8988T (cell line): ENCODE measurements at places on chromosomes 2 and 18.

DNA sequence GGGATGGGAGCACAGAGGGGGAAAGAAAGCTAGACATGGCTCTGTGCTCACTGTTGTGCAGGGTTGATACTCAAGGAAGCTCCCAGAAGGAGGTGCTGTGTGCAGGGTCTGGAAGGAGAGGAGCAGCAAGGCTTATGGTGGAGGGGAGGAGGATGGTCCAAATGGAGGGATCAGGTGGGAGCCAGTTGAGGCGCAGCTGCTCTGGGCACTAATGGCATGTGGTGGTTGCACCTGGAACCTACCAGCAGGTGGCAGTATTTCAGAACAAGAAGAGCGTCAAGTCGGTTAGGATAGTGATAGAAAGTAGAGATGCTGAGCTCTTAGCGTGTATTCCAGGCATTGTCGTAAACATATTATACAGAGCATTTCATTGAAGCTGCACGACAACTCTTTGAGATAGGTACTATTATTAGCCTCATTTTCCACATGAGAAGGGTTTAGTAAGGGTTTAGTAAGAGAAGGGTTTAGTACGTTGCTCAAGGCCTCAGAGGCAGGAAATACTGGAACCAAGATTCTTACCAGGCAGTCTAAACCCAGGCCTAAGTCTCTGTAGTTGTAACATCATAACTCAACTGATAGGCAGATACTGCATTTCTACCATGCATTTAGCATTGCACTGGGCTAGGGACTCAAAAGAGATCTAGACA, 223.7 kb downstream of the CYP26B1 start:
- peak; percentile 66 for DNase-seq

DNA sequence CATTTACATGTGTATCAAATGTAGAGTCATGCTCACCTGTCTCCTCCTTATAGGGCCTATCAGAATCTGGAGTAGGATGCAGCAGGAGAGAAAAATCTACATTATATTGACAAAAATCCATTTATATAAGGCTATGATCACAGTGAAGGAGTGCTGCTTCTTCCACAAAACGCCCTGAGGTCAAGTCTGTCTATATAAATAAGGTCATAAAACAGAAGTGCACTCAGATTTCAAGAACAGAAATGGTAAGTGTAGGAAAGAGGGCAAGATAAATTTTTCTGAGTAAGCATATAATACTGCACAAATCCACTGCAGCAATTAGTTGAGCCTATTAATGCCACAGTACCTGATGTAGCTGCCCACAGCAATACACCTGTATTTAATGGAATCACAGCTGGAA, 51.8 kb downstream of the COL5A2 start:
- no peak for DNase-seq

DNA sequence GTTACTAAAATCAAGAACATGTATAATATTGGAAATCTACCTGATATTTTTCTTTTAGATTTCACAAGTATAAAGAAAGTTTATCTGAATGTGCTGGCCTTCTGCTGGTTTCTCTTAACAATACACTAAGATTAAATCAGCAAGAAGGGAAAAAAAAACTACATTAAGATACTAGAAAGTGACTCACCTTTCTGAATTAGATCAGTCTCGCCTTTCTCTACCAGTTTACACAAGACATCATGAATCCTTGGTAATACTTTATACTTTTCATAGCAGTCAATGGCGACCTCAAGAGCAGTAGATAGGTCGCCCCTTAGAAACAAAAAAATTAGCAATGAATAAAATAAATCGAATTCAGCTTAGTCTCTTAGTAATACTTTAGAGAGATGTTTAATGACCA, 61.2 kb downstream of the LRPPRC start:
- no peak for DNase-seq

DNA sequence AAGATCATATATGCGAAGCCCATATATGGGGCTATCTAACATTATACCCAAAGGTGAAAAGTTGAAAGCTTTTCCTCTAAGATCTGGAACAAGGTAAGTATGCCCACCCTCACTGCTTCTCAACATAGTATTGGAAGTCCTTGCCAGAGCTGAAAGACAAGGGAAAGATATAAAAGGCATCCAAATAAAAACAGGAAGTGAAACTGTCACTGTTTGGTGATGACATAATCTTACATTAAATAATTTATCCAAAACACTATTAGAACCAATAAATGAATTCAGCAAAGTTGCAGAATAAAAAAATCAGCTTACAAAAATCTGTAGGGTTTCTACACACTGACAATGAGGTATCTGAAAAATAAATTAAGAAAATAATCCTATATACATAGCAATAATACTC, 205.8 kb downstream of the INSIG2 start:
- DNase-seq, result no peak

DNA sequence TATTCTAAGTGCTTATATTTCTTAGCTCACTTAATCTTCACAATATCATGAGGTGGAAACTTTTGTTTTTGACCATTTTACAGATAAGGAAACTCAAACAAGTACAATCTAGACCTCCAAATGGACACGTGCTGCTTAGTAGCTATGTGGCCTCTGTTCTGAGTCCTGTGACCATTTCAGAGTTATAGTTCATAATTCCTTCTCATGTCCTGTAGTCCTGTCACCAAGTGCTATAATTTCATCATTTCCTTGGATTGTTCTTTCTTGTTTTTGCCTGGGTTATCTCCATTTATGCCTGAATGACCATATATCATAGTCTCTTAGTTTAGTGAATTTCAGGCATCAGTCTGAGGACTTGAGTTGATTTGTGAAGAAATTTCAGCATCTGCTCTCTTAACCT, 91.7 kb downstream of the NUP35 start:
- DNase-seq, result no peak

DNA sequence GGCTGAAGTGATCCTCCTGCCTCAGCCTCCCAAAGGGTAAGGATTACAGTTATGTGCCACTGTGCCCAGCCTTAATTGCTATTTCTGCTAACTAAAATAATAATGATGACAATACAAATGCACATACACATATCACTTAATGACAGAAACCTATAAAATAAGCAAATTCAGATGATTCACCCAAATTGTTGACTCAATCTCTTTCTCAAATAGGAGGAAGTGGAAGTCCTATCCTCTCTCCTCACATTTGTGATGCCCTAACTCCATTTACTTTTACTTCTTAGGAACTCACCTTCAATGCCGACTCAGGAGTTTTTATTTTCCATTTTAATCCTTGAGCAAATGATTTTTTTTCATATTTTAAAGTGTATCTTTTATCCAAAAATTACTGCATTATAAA, 24.5 kb upstream of the RAPH1 start:
- DNase-seq, result no peak

GRCh38 chr2:43324259-43325106, 98.1 kb upstream of the ZFP36L2 start:
- DNase-seq, result no peak

- DNase-seq, result no peak
Measured at GRCh38 chr2:12259493-12259892, 457.2 kb upstream of the TRIB2 start.

GRCh38 chr2:134232868-134233727, 20.8 kb upstream of the MGAT5 start:
- no peak for DNase-seq

DNA sequence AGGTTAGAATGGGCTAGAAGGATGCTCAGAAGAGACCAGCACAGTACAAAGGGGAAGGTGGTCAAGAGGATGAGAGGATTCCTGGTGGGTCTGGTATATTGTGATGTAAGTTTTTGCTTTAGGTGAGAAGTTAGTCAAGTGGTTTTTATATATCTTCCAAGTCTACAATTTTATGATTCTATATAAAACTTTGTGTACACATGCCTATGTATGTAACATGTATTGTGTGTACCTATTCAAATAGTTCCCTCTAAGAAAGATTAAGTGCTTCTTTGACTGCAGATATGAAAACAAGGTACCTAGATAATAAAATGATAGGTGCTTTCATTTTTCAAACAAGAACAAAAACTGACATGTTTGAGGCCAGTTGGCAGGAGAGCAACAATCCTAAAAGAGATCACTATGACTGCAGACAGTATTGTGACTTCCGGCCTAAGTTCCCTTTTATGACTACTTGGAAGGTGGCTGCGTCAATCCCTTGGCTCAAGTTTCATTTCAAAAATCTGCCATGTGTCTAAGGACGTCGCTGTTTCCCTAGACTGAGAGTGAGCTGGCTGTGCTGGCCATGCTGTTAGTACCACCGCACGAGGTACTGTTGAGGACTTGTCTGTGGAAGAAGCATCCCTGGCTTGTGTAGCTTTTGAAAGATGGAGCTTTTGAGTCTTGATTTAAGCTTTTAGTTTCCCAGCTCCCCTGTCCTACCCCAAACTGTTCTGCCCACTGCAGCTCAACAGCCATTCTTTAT, 123.1 kb downstream of the PRPF40A start:
- no peak for DNase-seq

GRCh38 chr18:8480506-8481328, 128.5 kb upstream of the RAB12 start:
- DNase-seq, result peak; percentile 48

DNA sequence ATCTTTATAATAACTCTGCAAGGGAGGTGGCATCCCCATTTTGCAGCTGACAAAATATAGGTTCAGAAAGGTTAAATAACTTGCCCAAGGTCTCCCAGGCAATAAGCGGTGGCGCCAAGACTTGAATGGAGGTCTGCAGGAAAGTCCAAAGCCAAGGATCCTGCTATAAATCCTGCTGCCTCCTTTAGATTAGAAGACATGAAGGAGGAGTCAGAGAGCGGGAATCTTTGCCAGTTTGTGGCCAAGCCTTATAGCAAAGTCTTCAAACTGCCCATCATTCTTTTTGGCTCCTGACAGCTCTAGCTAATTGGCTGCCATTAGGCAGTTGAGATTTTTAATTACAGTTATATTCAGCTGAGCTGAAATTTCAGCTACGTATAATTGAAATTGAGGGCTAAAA, 114.3 kb downstream of the C1D start:
- DNase-seq, result no peak

DNA sequence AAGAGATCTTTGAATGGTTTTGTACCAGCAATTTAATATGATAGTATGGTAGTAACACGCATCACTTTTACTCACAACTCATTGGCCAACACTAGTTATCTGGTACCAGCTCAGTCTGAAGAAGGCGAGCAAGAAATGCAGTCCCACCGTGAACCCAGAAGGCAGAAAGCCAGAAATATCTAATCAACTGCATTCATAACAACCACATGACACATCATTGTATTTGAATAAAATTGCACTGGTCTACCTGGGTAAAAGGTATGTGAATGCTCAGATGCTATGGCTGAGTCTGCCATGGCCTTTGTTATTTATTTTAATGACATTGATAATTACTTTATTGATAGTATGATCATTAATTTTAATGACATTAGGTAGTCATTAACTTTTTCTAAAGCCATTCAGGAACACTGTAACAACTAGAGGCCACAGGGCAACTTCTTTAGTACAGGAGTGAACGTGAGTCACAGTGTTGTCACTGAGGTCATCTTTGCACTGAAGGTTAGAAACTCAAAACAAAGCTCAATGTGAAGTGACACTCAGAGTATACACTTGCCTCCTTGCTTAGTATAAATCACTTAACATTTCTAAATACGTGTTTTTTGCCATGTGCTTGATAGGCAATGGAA, 475.6 kb upstream of the TNP1 start:
- no peak for DNase-seq

DNA sequence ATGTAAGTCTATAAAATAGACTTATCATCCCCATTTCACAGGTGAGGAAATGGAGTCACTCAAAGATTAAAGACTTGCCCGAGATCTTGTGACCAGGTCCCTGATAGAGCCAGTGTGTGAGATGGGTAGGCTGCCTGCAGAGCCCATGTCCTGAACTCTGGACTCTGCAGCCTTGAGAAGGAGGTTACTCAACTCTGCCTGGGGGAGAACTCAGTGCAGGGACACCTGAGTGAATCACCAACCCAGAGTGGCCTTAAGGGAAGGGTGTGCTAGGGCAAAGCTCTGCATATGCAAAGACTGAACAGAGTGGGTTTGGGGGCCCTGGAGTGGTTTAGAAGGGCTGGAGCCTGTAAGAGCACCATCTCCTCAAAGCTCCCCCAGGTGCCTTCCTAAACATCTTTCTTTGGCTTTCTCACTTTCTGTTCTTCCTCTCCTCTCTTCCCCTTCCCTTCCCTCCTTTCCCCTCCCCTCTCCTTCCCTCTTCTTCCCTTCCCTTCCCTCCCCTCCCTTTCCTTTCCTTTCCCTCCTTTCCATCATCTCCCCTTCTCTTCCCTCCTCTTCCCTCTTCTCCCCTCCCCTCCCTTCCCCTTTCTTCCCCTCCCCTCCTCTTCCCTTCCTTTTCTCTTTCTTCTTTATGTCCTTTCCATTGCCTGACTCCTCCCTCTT, 67.6 kb downstream of the CELF4 start:
- no peak for DNase-seq

DNA sequence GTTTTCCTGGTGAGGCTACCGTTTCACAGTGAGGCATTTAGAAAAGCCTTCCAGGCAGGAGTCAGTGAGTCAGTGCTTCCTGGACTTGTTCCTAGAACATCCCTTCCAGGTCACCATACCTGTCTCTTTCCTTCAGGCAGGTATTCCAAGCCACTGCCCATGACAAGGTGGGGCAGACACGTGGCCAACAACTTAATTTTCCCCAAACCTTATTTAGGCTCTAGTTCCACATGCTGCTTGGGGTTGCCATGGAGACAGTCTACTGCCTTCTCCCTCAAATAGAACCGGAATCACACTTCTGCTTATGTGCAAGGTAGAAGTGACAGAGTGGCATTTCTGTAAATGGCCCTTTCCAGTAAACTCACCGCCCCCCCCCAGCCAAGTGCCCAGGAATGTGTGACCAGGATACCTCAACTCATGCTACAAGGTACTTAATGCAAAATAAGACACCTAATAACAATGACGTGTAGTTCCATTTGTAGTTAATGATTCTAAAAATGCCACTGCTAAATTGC, 258.3 kb downstream of the PRKCE start:
- DNase-seq, result no peak

DNA sequence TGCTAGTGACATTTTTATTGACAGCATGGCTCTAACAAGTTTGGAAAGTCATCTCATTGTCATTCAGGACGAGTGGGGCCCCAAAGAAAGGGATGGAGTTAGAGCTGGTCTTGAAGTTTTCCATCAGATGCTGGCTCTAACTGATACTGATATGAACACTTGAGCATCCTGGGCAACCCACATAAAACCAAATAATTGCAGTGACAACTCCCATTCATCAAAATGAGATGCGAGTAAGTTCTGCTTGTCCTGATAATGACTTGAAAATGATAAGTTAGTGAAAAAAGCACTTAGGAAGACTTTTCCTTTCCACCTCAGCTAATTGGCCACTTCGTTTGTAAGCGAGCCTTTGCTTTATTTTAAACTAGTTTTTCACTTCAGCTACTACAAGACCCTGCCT, 147.6 kb downstream of the SP3 start:
- no peak for DNase-seq

DNA sequence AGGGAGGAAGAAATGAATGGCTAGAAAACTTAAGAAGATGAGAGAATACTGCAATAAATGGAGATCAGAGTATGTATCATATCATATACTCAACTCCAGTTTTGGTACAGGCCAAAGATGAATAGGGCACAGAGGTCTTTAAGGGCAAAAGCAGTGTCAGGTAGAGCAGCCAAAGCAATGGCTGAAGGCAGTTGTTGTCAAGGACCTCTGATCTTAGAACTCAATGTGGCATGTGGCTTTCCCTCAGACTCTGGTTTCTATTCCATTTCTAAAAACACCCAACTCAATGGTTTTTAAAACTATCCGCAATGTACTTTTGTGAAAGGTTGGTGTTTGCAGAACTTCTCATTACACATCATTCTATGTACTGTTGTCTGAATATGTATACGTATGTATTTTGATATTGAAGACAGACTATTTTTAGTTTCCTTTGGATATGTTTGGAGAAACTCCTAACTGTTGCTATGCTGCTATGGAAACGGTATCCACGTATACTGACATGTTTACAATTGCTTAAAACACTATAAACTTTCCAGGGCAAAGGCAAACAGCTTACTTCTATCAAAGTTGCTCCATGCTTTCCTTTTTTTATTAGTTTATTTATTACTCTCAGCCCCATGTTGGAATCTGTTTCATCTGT, 58.1 kb upstream of the PELI1 start:
- no peak for DNase-seq
